ENCODE measurements at places on chromosomes 6 and 20. TPM values are rescaled to one million over a fixed set of nuclear protein-coding genes. Genes with fewer than 3 reads are reported as not detected.

Gene SEL1L2
- not detected for total RNA-seq

Gene CMTR1
- total RNA-seq: 37.5 TPM

Gene DZANK1
- 1.7 TPM for total RNA-seq

Gene BFSP1
- total RNA-seq: 3.1 TPM

Gene FILIP1
- 1.4 TPM for total RNA-seq

Gene HCK
- 0.76 TPM for total RNA-seq

Gene MDFI
- 205 TPM for total RNA-seq

Gene MCCD1
- total RNA-seq: not detected

Gene SIRPG
- not detected for total RNA-seq

Gene PDE7B
- total RNA-seq: not detected

Gene SRSF12
- 3.7 TPM for total RNA-seq

Gene MICA
- total RNA-seq: 12.0 TPM

Gene THEMIS
- total RNA-seq: not detected

Gene OPRL1
- total RNA-seq: 4.4 TPM

Gene IFT52
- 27.6 TPM for total RNA-seq

Gene ISM1
- total RNA-seq: not detected

Gene OOEP
- total RNA-seq: not detected

Gene BTN2A1
- total RNA-seq: 8.2 TPM

Gene ANGPT4
- 0.11 TPM for total RNA-seq

Gene CCN2
- total RNA-seq: 8.3 TPM

Gene PRELID3B
- 29.5 TPM for total RNA-seq

Gene ULBP2
- not detected for total RNA-seq

Gene MAPK13
- total RNA-seq: 3.2 TPM

Gene BPI
- total RNA-seq: not detected

Gene ZSCAN12
- total RNA-seq: 4.6 TPM

Gene CHRNA4
- 2.0 TPM for total RNA-seq

Gene KCNG1
- 116 TPM for total RNA-seq

Gene FAM162B
- 1.5 TPM for total RNA-seq

Gene COL11A2
- total RNA-seq: 0.48 TPM

Gene SNAP91
- total RNA-seq: 0.67 TPM

Gene EDN1
- 0.76 TPM for total RNA-seq

Gene CENPW
- total RNA-seq: 19.6 TPM

Gene EEF1A2
- 30.7 TPM for total RNA-seq

Gene RPP40
- total RNA-seq: 13.5 TPM

Gene ABHD16B
- total RNA-seq: not detected

Gene PRR3
- 14.7 TPM for total RNA-seq

Gene PTCRA
- total RNA-seq: not detected
